Substantia nigra (tissue), 51 donors: ENCODE measurements at places on chromosomes 3 and 15.

- DNase-seq, result no peak
These were observed 395.9 kb downstream of the PTPRG start for GRCh38 chr3:61957259-61957658.

DNA sequence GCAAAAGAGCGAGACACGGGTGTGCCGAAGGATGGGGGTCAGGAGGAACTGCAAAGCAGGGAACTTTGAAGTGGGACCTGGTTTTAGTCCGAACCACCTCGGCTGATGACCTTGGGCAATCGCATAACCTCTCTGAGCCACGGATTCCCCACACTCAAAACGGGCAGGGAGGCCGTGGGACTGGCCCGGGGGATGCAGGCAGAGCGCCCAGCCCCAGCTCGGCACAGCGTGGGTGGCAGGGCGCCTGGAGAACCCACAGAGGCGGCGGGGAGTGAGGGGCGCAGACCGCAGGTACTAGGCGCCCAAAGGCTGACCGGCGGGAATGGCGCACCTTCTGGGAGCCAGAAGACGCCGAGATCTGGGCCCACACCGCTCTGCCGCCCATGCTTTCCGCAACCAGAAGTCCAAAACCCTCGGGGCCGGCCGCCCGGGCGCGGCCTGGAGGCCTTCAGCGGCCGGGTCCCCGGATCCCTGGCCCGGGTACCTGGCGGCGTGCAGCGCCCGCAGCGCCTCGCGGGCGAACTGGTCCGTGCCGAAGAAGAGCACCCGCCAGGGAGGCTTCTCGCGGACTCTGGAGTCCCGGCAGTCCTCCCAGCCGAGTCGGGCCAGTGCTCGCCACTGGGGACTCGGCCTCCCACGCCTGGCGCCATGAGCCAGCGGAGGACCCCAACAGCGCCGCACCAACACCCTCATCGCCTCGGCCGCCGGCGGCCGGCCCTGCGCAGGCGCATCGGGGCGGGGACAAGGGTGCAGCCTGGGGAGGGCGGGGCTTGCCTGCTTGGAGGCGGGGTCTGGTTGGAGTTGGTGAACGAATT is at the start of gene MTFMT:
Gene MTFMT (minus strand): TSS at position 719 of the 815 bp plus-strand sequence. CDS start 26 bp downstream, at position 693.
- peak; percentile 71 for DNase-seq

GRCh38 chr15:89667706-89667960 is 11.5 kb downstream of the PLIN1 start:
- DNase-seq, result no peak

GRCh38 chr3:48594417-48595049 is 596 bp downstream of the COL7A1 start:
- no peak for DNase-seq

DNA sequence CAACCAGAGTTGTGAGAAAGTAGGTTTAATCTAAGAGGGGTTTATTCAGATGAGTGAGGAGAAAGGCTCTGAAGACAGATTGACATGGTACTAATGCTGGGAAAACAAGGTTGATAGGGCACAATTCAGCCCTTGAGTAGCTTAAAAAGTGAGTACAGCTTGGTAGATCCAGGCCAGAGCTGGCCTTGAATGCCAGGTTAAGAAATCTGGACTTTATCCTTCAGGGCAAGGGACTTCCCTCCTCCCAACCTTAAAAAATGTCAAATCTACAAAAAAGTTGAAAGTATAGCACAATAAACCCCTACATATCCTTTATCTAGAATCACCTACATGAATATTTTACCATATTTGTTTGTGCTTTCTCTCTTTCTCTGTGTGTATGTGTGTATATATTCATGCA is 7.9 kb downstream of the TM4SF18 start:
- no peak for DNase-seq

DNA sequence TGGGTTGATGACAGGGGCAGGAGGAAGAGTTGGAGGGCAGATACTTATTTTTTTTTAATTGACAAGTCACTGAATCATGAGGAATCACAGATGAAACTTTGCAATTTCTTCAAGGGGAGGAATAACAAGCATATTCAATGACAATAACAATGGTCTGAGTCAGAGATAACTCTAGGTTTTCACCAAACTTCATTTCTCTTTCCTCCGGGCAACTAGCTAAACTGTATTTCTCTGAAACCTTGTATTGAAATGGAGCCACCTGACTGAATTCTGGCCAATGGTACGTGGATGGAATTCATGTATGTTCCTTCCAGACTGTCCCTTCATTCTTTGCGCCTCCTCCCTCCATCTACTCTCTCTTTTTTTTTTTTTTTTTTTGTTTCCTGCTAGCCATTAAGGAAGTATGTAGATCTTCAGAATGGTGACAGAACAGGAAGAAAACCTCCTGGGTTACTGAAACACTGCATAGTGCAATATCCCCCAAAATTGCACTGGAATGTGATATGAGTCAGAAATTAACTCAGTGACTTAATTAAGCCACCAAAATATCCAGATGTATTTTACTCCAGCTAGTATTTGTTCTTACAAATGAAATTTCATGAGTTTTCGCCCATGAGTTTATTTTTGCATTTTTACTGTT is 495.4 kb downstream of the OTOL1 start:
- DNase-seq, result no peak

DNA sequence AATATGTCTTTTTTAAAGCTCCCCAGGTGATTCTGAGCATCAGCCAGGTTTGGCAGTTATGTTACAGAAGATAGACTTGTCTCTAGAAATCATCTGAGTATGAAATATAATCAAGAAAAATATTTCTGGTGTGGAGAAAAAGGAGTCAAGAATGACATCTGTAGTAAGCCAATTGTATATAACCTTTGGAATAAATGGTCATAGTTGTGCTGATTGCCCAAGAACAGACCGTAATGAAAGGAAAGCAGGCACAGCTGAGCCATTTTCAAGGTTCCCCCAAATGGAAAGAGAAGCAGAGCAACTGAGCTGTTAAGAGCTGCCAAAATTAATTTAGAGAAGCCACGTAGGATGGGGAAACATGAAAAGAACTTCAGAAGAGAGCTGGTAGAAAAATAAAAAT is 26.6 kb downstream of the GOLM2 start:
- no peak for DNase-seq

DNA sequence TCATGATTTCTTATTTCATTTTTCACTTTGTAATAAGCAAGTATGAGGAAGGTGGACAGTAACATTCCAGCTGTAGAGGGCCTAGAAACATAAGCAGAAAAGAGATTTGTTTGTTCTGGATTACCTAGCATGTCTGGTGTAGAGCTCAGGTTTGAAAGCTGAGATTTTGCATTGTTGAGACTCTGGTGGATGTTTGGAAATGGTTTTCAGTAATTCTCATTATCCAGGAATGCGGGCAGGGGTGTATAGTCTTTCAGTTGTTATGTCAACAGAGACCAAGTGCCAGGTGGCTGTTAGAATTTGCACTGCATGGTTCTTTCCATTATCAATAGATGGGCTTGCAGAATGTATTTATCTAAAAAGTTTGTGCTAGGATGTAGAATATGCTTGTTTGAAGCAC is 10.9 kb downstream of the GPD1L start:
- DNase-seq, result no peak

GRCh38 chr3:108100906-108101660 is 10.3 kb upstream of the CD47 start:
- no peak for DNase-seq

DNA sequence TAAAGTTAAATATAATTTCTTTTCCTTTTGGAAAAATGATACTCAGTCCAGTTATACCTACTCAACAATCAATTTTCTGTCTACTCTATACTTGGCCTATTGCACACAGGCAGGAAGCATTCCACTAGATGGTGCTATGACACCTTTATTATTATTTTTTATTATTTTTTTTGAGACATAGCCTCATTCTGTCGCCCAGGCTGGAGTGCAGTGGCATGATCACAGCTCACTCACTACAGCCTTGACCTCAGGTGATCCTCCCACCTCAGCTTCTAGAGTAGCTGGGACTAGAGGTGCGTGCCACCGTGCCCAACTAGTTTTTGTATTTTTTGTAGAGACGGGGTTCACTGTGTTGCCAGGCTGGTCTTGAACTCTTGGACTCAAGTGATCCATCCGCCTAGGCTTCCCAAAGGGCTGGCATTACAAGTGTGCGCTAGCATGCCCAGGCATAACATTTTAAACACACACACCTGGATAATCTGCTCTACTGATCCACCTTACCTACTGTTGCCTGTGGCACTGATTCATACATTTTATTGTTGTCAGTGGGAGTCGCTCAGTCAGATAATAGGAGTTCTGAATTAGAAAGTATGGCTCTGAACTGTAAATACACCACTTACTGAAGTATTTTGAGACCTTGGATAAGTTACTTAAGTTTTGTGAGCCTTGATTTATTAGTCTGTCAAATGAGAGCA is 56.2 kb downstream of the EIF3J start:
- no peak for DNase-seq

GRCh38 chr3:115436767-115437301 is 186.5 kb upstream of the GAP43 start:
- no peak for DNase-seq

DNA sequence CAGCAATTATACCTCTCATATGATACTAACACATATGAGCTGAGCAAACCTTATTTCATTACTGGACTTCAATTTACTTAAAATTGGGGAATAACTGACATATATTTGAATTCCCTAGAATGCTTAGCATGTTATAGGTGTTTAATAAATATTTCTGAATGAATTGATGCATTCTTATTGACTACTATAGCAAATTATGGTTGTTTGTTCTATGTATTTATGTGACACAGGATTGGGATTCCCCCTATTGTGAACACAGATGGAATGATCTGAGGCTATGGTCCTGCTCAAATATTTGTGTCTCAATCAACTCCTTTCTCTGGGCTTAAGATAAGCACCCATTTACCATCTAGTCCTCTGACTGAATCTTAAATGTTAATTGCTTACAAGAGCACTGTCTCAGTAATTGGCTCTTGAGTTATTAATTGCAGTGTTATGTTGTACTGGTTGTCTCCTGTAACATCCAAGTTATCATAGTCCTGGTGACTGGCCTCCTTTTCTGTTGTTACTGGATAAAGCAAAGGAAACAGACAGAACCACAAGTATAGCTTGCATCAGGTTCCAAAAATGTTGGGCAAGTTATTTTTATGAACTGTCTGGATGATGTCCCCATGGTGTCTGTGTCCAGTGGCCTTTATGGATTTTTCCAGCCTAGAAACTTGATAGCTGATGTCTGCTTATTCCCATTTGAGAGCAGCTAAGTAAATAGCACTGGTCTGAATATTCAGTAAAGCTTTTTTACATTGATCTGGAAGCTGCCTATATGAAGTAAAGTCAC is 2.3 kb upstream of the UACA start:
- DNase-seq, result no peak

- DNase-seq, result no peak
These were observed 13.2 kb upstream of the SLC2A2 start for GRCh38 chr3:171039674-171040073.

- DNase-seq, result no peak
These were observed 49.2 kb downstream of the MGLL start for GRCh38 chr3:127772827-127773751.
